C1 segment of cervical spinal cord (tissue), 14 donors: ENCODE measurements at places on chromosomes 6 and 20.

DNA sequence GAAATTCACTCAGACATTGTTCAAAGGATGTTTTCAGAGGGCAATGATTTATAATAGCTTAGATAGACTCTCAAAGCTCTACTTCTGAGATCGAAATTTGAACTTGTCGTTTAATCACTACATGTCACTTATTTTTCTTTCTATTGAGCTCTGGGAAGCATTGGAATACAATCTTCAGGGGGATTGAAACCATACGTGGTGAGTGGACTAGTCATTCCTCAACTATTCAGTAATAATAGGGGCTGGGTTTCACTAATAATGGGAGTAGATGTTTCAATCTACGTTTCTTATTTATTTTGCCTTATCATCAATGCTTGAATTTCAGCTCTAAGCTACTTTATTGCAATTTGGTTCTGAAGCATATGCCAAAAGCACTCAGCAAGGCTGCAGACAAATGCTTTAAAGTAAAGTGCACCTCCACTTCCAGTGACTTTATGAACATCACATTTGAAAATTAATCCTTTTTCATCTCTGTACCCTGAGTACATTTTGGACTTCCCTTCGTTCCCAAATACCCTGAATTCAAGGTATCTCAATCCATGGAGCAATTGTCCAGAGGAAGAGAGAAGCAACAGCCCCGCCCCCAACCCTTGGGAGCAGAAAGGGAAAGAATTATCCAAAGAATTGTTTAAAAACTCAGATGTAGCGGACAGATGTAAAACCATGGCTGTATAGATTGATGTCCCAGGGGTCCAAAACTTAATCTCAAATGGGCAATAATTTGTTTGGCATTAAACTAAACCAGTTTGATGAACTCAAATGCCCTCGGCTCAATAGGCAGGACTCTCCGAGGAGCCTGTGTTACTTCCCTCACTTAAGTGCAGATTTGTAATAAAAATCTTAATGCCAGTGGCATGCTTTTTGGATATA is 68.1 kb downstream of the HFE start:
- no peak for DNase-seq

GRCh38 chr6:33505548-33506370 is 51.4 kb downstream of the ZBTB9 start:
- no peak for DNase-seq

DNA sequence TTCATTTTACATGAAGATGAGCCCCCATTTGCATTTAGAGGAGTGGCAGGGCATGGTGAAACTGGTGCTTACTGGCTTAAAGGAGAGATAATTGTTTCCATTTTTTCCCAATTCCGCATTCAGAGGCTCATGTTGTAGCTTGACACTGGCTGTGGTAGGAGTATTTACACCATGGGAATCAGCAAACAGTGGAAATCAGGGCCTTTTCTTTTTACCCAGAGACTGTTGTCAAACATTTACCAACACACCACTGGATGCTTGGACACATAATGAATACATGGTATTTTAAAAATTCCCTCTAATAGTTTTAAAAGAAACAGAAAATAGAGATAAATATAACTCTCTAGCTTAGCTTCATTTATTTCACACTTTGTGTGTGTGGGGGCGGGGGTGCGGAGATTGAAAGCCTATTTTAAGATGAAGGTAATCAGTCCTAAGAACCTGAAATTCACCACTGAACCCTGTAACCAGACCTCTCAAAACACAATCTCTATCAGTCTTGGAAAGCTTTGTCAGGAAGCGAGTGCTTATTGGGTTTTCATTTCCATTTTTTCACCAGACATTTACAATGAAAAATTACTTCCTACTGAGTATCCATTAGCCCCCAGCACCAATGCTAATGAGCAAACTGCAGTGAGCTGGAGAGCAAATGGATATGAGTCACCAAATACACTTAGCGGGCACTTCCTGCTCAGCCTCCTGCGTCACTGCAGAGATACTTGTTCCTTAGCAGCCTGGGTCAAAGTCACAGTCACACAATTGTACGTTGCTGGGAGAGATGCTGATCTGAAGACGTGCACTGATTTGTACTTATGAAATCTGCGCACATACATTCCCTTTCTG is 532.0 kb downstream of the BCKDHB start:
- DNase-seq: no peak

- no peak for DNase-seq
Measured at GRCh38 chr20:25510202-25510601, 75.1 kb downstream of the NINL start.

DNA sequence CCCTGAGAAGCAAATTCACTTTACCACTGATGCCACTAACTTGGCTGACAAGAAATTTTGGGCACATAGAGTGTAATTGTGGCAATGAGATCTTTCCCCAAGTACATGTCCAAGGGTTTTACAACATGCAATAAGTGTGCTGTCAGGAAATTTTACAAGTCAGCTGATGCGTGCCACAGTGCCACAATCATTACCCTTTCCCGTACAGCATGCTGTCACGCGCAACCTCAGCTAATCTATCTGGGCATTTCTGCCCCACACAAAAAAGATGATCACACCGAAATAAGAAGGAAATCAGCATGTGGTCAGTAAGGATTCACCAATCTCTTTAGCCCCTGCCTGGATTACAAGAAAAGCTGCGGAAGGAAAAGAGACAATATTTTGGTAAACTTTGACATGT is 163.6 kb upstream of the PREP start:
- no peak for DNase-seq

DNA sequence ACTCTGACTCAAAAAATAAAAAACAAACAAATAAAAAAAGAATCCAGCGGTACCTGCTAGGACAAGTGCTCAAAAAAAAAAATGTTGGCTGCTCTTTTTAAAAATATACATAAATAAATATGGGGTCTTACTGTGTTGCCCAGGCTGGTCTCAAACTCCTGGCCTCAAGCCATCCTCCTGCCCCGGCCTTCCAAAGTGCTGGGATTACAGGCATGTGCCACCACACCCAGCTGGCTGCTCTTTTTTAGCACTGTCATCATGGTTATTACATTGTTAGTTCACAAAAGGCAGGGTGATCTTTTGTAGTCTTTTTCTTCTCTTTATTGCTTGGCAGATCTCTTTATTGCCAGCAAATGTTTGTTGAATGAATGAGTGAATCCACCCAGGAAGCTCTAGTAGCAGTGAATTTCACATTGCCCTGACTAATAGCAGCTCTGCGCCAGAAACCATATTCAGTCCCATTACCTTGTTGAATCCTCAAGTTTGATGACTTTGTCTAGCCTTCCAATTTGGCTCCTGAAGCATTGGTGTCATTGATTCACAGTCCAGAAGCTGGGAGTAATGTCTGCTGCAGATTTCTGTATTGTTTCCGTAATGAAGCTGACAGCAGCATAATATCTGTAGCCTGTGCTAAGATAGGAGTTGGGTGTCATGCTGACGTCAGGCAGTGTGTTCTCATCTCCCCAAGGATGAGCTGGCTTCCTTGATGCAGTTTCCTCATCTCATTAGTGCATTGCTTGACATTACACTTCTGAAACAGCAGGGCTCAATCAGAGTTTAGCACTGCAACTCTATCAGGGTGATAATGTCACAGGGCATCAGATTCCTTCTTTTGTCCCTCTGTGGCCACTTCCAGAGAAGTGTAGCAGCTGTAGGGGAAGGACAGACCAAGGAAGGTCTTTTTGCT is 84.9 kb upstream of the TGM3 start:
- DNase-seq: no peak

DNA sequence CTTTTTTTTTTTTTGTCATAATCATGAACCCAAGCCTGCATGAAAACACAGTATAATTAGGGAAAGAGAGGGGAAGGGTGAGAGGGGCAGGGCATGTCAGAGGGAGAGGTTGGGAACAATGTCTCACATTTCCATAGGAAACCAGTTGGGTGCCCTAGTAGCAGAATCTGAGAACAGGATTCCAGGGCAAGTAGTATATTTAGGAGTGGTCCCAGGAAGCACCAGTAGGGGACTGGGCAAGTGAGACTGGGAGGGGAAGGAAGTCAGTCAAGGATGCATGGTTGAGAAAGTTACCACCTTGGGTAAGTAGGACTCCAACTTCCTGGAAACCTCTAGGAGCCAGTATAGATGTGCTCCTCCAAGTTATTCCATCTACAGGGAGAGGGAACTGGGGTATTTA is 88.6 kb upstream of the MAFB start:
- DNase-seq: no peak

DNA sequence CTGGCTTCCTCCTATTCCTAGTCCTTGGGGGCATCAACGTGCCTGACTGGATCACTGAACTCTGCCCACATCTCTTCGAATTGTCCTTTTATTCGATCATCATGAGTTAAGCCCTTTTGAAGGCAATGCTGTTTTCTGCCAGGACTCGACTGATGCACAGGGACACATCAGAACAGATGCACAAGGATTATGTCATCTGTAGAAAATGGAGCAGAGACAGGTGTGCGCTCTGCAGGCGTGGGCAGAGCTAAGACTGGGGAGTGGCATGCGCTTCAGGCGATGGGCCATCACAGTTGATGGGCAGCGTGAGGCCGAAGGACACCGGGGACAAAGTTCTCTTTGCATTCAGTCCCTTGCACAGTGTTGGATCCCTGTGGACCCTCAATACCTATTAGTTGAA is 13.1 kb downstream of the GABRR1 start:
- DNase-seq: no peak

DNA sequence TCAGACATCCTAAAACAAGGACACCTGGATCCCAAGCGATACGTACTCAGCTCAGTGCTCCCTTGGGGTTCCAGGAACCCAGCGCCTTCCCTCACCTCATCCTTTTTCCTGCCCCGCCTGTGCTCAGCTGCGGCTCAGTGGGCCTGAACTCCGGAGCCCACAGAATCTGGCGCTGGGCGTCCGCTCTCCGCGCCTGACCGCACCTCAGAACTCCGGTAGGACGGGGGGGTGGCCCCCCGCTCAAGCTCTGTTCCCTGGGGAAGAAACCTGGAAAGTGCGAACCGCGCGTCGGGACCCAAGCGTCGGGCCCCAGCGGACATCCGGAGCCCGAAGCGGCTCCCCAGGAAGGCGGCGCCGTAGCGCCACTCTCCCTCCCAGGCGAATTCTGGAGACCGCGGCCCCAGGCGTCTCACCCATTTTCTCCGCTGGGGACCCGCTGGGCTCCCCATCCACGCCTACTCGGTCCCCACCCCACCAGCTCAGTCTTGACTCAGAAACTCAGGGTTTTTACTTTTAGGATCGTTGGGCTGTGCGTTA is 336 bp upstream of the LY6G5C start:
- DNase-seq: no peak

DNA sequence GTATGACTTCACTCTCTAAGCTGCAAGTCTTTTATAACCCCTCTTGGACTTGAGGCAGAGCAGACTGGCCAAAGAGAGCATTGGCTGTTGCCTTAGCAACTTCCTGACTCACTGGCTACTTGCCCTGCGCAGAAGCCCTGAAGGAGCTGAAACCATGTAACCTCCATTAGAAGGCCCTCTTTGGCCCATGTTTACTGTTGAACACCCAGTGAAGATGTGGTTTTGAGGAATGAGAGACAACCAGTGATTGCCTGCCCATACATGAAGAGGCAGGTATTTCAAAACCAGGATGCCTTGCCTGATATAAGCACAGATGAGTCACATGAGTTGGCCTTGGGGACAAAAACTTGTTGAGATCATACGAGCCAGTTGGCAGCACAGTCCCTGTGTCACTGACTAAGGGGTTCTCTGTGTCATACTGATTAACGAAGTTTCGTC is 182.5 kb downstream of the EDN1 start:
- DNase-seq: no peak

GRCh38 chr6:95790787-95791186 is 213.5 kb downstream of the MANEA start:
- no peak for DNase-seq

GRCh38 chr6:46734867-46735719 is at the start of gene PLA2G7:
Gene PLA2G7 (minus strand): TSS chr6:46735375. CDS start chr6:46722891, 12,484 bp downstream.
- no peak for DNase-seq

GRCh38 chr20:46544576-46544975 is 5.9 kb downstream of the OCSTAMP start:
- no peak for DNase-seq

DNA sequence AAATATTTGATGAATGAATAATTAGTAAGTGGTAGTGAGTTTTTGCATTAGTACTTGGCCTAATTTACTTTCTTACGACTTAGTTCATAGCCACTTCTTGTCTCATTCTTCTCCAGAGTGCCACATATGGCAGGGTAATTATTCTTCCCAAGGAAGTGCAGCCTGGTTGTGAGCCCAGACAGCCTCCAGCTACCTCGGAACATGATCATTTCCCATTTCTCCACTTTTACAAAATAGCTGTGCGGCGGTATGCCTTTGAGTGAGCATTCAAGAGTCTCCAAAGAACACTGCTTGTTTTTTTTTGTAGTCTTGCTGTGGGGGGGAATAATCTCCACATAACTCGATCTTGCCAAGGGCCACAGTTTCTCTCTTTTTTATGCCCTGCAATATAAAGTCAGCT is 765.0 kb downstream of the HDGFL1 start:
- no peak for DNase-seq

GRCh38 chr6:63635215-63635587 is 401 bp upstream of the PHF3 start:
- DNase-seq: no peak

DNA sequence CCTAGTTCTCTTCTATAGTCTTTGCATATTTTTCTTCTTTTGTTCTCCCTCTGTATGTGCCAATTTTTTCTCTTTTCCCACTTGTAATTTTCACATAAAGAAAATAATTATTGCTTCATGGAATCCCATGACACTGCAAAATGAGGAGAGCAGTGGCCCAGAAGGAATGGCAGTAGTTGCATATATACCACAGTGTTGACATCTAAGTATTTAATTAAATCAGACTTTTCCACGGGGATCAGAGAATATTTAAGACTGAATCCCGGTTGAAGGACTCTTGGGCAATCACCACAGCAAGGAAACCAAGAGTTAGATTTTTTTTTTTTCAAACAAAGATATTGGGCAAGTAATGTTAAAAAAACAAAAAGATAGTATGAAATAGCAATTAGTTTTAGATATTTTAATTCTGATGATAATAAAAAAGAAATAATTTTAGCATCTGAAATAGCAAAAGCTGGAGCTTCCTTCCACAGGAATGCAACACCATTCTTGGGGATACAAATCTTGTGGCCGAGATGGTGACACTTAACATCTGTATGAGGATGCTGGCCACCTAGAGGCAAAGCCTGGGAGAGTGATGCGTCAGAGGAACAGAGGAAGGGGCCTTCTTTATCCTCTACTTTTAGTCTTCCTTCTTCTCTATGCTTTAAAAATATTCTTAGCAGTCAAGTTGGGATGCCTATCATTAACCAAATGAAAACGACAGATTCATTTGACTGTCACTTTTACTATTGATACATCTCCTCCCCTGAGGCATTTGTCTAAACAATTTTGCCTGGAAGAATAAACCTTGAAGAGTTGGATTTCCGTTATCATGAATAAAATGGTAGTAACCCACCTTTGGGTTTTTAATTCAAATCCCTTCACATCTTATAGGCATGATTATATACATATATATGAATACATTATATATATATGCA is 356.2 kb downstream of the GJA1 start:
- DNase-seq: no peak

- no peak for DNase-seq
Measured at GRCh38 chr6:142167071-142167470, 20.0 kb downstream of the VTA1 start.

DNA sequence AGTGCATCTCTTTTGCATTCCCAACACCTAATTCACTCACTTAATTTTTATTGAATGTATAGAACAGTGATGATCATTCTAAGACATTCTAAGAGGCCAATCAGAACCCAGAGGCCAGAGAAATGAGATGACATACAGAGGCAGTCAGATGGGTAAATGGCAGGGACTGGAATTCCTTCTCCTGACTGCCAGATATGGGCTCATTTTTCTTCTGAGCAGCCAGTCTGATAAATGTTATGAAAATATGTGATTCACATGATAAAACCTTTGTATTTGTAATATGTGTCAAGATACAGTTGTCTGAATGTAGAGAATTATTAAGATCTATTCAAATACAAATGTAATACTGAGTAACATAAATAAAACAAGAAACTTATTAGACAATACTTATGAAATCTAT is 277.8 kb downstream of the EPM2A start:
- DNase-seq: no peak
